ENCODE measurements at places on chromosomes 5 and 9.

GRCh38 chr5:107364443-107365319, 306.1 kb downstream of the EFNA5 start:
- no peak for DNase-seq

- DNase-seq = no peak
Measured at GRCh38 chr9:1101846-1102641, 51.9 kb downstream of the DMRT2 start.

- DNase-seq = no peak
Measured at GRCh38 chr5:172834415-172835289, 601 bp downstream of the ERGIC1 start.

GRCh38 chr5:639584-640213, 27.6 kb downstream of the CEP72 start:
- no peak for DNase-seq

- no peak for DNase-seq
Measured at GRCh38 chr5:541539-542318, 17.5 kb upstream of the SLC9A3 start.

DNA sequence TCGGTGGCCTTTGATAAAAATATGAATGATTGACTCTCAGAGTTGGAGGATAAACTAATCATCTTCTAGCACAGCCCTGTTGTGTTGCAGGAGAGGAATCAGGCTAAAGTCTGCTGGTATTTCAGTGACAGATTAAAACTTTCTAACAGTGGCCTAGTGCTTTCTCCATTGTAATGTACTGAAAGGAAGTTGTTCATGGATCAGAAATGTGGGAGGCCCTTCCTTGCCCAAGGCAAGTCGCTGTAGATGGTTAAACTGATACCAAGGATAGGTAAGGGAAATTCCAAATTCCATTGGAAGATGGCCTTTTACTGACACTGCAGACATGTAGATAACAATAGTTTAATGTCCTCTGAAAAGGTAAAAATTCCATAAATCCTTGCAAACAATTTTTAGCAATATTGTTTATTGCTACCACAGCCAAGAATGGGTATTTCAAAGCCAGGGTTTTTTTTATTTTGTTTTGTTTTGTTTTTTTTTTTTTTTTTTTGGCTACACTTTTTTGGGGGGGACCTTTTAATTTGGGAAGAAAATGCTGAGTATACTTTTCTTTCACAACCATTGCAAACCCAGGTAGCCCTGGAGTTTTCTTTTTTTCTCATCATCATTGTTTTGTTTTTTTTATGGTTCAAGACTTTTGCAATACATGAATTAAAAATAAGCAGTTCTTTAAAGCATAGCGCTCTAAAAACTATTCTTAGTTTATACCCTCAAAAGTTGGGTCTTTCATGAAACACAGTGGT, 35.5 kb downstream of the WDR36 start:
- no peak for DNase-seq

DNA sequence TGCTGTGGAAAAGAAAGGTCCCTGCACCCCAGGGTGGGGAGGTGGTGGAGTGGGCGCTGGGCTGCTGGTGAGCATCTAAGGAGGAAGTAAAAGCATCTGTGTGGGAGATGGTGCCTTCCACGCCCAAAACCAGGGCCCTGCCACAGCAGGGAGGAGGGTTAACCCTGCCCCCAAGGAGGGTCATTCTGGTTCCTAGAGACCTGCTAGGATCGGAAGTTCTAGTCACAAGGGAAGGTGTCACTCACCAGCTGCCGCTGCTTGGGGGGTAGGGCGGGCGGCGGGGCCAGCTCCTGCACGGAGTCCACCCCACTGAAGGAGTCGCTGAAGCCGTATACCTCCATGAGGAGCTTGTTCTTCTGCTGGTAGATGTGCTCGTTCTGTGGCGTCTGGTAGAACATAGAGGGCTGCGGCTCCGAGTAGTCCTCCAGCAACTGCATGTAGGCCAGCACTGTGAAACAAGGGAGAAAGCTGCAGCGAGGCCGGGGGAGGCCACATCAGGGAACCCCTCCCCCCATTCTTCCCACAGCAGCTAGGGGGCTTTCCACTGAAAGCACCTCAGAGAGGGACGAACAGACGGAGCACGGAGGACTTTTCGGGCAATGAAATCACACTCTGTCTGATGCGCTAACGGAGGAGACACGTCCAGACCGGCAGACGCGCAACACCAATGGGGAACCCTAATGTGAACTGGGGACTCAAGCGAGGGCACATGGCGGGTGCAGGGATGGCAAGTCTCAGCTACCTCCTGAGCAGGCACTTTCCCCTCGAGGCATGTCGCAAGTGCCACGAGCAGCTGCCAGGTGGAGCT, 76.4 kb downstream of the PRRT1B start:
- no peak for DNase-seq

- no peak for DNase-seq
Measured at GRCh38 chr9:134283692-134284265, 42.5 kb upstream of the RXRA start.

DNA sequence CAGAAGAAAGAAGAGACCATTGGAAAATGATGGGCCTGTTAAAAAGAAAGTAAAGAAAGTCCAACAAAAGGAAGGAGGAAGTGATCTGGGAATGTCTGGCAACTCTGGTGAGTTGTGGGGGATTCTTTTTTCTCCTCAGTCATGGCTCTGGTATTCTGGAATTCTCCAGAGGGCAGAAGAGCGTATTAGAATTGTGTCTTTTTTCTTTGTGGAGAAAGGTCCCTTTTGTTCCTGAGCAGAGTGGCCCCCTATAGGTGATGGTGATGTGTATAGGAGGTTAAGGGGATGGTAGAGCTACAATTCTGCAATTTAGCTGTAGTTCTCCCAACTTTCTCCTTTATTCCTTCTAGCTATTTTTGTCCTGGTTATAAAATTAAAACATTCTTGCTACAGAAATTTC, 1.6 kb upstream of the DHFR start:
- DNase-seq = peak; percentile 26
